ENCODE measurements at places on chromosomes 3 and 15.

DNA sequence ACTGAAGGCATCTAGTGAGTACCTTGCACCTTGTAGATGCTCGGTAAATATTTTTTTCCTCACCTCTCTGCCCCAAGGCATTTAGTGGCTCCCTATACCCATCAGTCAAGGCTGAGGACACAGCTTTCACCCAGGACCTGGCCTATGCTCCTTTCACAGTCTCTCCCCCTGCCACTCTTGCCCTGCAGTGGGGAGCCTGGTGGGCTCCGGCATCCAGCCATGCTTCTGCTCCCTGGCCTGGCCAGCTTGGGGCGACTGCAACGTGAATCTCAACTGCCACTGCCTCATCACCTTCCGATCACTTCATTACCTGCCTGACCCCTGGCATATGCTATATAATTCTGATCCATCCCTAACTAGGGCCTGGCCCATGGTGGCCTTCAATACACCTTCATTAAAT lies 735 bp upstream of the CX3CR1 start:
- DNase-seq: no peak

GRCh38 chr3:70981231-70981880 lies 602.2 kb downstream of the FOXP1 start:
- DNase-seq: no peak

- no peak for DNase-seq
These were observed 30.9 kb downstream of the EAF1 start for GRCh38 chr3:15458212-15458780.

- DNase-seq: no peak
These were observed 25.9 kb upstream of the CDV3 start for GRCh38 chr3:133547432-133548041.

GRCh38 chr15:25242957-25243799 lies 195.6 kb downstream of the UBE3A start:
- DNase-seq: no peak

GRCh38 chr3:35932995-35933394 lies 293.7 kb downstream of the ARPP21 start:
- no peak for DNase-seq

- DNase-seq: peak; percentile 6
These were observed 101.6 kb downstream of the ZPLD1 start for GRCh38 chr3:102536456-102536855.

GRCh38 chr15:96359616-96360521 lies 29.4 kb downstream of the NR2F2 start:
- peak; percentile 79 for DNase-seq

GRCh38 chr15:98292442-98293240 lies 332.1 kb downstream of the ARRDC4 start:
- DNase-seq: no peak

DNA sequence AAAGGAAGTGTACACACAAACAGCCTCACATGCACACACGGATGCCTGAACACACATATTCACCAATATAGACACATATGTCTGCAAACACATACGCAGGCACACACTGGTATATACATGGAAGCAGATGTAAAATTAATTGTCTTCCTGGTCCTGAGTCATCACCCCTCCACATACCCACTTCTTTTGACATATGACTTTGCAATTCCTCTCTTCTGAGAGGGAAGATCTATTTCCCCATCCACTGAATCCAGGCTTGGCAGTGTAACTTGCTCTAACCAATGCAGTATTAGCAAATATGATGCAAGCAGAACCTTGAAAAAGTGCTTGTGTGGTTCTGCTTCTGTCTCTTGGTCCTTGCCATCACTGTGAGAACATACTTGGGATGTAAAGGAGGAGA lies 76.8 kb upstream of the HRH1 start:
- no peak for DNase-seq

DNA sequence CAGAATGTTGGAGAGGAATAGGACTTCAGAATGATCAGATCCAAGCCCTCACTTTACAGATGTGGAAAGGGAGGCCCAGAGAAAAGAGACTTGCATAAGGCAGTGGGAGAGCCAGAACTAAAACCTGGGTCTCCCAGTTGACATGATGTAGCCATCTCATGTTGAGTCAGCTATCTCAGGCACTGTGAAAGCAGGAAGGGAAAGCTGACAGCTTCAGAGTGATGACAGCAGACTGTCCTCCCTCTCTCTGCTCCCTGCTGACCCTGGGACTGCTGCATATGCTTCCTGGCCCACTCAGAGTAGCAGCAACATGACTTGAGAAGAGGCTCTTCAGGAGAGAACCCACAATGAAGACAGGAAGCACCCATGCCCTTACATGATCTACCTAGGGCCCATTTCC lies 14.7 kb downstream of the FHIT start:
- no peak for DNase-seq

- no peak for DNase-seq
These were observed 1.4 kb upstream of the WNT5A start for GRCh38 chr3:55488398-55489055.

GRCh38 chr3:4421121-4421520 lies 45.9 kb downstream of the SUMF1 start:
- no peak for DNase-seq

DNA sequence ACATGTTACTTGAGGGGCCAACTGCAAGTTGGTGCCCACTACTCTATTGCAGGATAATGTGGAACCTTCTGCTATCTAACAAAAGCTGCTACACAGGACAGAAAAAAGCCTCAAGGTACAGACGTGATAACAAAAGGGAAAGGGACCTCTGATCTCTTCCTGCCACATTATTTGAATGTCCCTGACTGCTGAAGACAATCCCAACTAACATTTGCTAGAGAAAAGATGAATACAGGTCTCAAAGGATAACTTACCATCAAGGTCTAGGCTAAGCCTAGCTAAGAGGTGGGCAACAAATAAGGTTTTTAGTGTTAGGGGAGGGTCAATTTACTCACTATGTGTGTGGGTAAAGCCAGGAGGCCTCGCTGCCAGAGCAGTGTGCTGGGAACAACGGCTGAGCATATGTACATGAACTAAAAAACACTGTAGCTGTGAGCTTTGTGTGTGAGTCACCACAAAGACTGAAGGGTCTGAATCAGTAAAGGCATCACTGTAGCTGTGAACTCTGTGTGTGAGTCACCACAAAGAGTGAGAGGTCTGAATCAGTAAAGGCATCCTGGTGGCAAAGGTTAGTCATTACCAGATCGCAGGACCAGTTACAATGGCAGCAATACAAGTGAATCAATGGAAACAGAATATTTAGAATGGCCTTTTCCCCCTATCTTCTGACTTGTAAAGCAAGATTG lies 111.7 kb downstream of the LMLN start:
- DNase-seq: no peak

DNA sequence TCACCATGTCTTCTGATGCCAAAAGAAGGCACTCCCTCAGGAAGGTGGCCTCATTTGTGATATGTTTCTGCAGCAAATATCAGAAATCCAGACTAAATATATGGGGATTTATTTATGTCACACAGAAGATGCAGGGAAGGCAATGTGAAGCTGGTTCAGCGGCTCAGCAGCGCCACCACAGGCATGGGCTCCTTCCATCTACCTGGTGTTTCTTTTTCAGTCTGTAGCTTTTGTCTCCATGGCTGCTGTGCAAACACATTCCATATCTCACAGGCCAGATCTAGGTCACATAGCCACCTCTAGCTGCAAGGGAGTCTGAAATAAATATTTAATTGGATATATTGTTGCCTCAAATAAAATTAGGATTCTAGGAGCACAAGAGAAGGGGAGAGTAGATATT lies 502.1 kb upstream of the IL12A start:
- no peak for DNase-seq

- DNase-seq: no peak
These were observed 174.7 kb upstream of the IL12A start for GRCh38 chr3:159813822-159814531.

DNA sequence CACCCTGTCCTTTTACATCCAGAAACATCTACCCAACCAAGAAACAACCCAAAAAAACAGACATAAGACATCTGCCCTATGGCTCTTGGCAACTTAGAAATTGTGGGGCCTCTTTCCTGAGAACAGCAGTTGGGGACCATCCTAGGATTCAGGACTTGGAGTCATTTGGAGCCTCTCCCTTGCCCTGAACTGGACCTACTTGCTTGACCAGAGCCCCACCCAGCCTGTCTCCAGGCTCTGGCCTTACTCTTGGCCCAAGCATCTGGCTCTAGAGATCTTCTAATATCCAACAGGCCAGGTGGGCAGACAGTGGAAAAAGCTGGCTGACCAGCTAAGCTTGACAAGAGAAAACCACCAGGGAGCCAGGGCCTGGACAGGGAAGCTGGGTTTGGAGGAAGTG lies 99.1 kb upstream of the C2CD4B start:
- no peak for DNase-seq

DNA sequence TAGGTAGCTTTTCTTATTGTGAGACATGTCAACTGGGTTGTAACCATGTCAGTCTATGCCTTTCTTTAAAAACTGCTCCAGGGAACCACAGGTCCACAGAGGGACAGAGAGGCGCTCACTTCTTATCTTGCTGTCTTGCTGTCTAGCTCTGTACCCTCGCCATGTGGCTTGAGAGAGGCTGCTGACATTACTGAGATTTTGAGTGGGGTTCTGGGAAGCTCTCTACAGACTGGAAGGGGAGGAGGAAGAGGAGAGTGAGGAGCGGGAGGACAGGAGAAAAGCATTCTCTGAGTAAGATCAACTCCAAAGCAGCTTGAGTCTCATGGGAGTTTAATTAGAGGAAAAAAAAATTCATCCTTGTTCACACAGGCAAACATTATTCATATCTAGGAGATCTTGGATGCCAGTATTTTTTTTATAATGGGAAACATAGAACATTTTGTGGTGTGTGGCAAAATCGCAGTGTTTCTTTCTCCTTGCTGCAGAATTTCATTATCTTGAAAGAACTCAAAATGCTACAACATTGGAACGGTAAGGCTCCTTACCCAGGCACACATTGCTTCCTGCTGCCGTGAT lies 1037.0 kb upstream of the NR2F2 start:
- no peak for DNase-seq

DNA sequence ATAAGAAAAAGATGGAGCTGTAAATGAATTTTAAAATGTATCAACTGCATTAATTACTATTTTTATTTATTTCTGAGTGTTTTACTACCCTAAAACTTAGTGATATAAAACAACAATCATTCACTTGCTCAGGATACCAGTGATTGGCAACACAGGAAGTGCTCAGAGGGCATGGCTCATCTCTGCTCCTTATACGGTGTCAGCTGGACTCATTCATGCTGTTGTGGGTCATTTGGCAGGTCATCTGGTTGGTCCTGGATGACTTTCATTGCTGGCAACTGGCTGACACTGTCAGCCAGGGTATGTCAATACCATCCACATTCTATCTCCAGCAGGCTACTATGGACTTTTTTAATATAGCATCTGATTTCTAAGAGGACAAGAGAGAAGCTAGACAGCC lies 689.6 kb upstream of the NECTIN3 start:
- no peak for DNase-seq

DNA sequence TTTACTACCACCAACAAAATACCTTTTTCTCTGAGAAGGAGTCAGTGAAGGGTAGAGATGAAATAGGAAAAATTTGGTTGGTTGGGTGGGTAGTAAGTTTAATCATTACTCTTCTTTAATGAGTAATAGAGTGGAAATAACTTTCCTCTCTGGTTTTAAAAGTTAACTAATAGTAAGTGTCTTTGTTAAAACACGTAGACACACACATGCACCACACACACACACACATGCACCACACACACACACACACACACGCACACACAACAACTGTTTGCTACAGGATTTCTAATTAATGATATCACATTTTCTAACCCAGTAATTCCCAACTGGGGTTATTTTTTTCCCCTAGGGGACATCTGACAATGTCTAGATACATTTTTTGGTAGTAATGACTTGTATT lies 84.1 kb downstream of the CHL1 start:
- peak; percentile 7 for DNase-seq

- peak; percentile 29 for DNase-seq
These were observed 307.8 kb upstream of the ARRDC4 start for GRCh38 chr15:97652700-97653167.

DNA sequence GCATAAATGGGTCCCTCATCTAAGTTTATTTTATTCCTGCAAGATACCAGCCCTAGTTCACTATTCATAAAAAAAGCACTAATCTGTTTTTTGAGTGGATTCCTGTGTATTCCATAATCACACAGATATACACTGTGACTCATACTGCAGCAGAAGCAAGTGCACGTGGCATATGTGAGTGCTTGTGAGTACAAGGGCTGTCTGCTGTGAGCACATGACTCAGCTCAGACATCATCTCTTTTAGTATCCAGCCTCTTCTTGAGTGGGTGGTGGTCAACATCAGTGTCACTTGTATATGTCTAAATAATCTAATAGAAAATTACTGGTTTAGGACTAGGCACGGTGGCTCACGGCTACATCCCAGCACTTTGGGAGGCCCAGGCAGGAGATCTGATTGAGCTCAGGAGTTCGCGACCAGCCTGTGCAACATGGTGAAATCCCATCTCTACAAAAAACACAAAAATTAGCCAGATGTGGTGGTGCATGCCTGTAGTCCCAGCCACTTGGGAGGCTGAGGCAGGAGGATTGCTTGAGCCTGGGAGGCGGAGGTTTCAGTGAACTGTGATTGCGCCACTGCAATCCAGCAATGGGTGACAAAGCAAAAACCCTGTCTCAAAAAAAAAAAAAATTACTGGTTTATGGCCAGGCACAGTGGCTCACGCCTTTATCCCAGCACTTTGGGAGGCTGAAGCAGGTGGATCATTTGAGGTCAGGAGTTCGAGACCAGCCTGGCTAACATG lies 49.8 kb downstream of the NIPA2 start:
- DNase-seq: no peak

DNA sequence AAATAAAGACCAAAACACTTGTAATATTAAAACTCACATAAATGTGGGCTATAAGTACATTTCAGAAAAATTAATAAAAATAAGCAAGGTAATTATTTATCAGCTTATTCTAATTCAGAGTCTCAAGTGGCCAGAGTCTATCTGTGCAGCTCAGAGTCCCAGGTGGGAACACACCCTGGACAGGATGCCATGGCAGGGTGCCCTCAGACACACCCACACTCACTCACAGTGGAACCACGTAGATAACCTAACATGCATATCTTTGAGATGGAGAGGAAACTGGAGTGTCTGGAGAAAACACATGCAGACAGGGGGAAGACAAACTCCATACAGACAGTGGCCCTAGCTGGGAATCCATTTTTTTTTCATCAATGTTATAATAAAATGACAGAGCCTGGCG lies 37.2 kb downstream of the FSIP1 start:
- no peak for DNase-seq

DNA sequence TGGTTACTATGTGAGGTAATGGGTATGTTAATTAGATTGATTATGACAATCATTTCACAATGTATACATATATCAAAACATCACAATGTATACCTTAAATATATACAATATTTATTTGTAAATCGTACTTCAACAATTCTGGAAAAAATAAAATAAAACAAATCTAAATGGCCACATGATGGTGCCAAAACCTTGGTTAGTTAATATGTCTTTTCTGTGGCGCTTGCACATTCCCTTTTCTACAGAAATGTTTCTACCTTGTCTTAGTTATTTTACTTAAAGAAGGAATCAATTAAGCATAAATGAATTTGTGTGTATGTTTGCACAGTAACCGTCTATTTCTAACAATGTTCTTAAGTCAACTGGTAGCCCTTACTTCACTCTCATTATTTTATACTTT lies 53.4 kb downstream of the OXSM start:
- no peak for DNase-seq

- DNase-seq: no peak
These were observed 266.9 kb upstream of the TTC14 start for GRCh38 chr3:180335050-180335449.

- no peak for DNase-seq
These were observed 106.1 kb downstream of the ROBO2 start for GRCh38 chr3:77146004-77146403.

Measured in right renal cortex interstitium (tissue), 3 donors.